ENCODE measurements at places on chromosomes 13 and 19.

GRCh38 chr19:18436671-18437490 is 1.1 kb downstream of the ISYNA1 start:
- peak; percentile 77 for DNase-seq

DNA sequence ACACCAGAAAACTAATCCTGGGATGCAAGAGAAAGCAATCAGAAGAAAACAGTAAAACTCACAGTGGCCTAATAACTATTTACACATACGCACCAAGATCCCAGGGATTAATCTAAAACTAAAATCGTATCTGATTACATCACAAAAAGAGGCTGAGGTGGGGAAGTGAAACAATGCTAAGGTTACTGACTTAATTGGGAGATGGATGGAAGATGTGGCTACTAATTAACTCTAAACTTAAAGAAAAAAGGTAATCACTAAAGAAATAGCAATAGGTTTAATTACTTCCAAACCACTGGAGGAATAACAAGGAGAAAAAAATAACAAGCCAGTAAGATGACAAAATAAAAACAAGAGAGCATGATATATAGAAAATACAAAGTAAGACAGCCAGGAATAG is 50.4 kb downstream of the NUFIP1 start:
- DNase-seq = no peak

GRCh38 chr13:73696271-73696670 is 437.9 kb downstream of the KLF12 start:
- DNase-seq = no peak

DNA sequence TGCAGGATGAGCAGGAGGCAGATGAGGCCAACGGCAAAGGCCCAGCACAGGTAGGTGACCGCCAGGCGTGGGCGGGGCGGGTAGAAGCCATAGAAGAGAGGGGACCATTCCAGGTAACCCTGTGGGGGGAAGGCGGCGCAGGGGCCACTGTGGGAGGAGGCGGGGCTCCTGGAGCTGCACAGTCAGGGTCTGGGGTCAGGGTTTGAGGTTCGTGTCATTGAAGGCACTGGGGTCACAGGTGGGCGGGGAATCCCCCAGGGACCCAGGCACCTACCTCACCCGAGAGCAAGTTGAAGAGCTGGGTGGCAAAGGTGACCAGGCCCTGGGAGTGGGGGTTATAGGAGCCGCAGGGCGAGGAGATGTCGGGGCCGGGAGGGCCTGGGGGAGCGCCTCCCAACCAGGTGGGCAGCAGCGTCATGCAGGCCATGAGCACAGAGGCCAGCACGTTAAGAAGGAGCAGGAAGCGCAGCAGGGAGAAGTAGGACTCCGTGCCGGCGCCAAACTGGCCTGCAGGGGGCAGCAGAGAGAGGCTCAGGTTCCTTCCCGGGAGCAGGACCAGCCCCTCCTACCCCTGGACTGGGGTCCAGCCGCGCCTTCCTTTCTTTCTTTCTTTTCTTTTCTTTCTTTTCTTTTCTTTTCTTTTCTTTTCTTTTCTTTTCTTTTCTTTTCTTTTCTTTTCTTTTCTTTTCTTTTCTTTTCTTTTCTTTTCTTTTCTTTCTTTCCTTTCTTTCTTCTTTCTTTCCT is 4.6 kb downstream of the TMC4 start:
- DNase-seq = peak; percentile 90

GRCh38 chr19:54388802-54389139 is 24.0 kb upstream of the LAIR1 start:
- no peak for DNase-seq

DNA sequence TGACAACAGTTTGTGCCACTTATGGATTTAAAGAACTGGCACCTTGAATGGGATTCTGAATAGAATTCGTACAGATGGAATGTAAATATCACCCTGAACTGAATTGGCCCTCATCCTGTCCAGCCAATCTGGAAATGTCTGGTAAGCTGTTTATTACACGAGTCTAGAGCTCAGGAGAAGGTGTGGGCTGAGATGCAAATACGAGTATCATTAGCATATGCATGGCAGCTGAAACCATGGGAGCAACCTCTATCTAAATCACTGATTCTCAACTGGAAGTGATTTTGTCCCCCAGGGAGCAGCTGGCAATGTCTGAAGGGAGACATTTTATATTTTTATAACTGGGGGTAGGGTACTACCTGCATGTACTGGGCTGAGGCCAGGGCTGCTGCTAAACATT is 15.6 kb upstream of the VWA8 start:
- DNase-seq = no peak

DNA sequence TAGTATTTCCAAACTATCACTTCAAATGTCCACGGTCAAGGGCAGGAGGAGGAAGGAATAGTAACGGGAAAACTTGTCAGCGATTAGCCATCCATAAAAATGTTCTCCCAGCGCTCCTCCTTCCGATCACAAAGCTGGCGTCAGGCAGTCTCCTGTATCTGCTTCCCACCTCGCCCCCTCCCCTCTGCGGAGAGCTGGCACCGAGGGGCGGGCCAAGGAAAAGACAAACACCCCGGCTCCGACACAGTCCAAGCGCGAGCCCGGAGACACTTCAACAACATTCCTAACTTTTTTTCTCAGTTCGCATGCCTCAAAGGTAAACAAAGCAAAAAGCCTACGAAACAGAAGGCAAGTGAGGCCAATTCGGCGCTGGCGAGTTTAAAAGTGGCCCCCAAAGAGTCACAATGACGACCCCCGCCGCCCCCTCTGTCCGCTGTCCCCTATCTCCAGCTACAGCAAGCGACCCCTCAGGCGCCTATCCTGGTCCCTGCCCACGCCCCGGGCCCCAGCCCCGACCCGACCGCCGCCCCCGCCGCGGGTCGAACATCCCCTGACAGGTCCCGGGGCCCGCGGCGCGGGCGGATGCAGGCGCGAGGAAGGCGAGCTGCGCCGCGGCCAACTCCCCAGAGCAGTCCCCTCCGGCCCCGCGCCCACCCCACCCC is 736 bp downstream of the SMAD9 start:
- peak; percentile 67 for DNase-seq

All from right atrium auricular region (tissue), 2 donors.